Camera-type eye (tissue), 1 donor: ENCODE measurements at places on chromosomes 7 and 10. TPM values are rescaled to one million over a fixed set of nuclear protein-coding genes. Genes with fewer than 3 reads are reported as not detected.

Gene TFPI2
- total RNA-seq, result 57.5 TPM

Gene FGFBP3
- total RNA-seq, result 15.3 TPM

Gene GPNMB
- total RNA-seq, result 110 TPM

Gene CALML5
- 3.3 TPM for total RNA-seq

Gene FFAR4
- not detected for total RNA-seq

Gene MYH16
- not detected for total RNA-seq

Gene CHCHD3
- total RNA-seq, result 78.0 TPM

Gene VWDE
- 1.4 TPM for total RNA-seq

Gene RAMP3
- total RNA-seq, result 18.1 TPM

Gene ASZ1
- total RNA-seq, result not detected

Gene BBIP1
- 50.7 TPM for total RNA-seq

Gene AQP1
- total RNA-seq, result 75.8 TPM

Gene RBP4
- total RNA-seq, result 7.0 TPM

Gene CUBN
- 14.3 TPM for total RNA-seq

Gene FAM25G
- not detected for total RNA-seq

Gene GSAP
- total RNA-seq, result 17.0 TPM

Gene AIFM2
- 3.6 TPM for total RNA-seq

Gene EPO
- total RNA-seq, result not detected

Gene OR2A7
- 5.7 TPM for total RNA-seq

Gene FAM25A
- total RNA-seq, result not detected

Gene AASS
- total RNA-seq, result 53.1 TPM

Gene FAM221A
- total RNA-seq, result 21.3 TPM

Gene IDI2
- total RNA-seq, result not detected

Gene CPN1
- total RNA-seq, result not detected

Gene GLRX3
- total RNA-seq, result 50.9 TPM

Gene GFRA1
- total RNA-seq, result 62.2 TPM

Gene KLLN
- 0.55 TPM for total RNA-seq

Gene EDRF1
- total RNA-seq, result 50.4 TPM

Gene IQCE
- 22.2 TPM for total RNA-seq

Gene ADAMTS14
- 5.2 TPM for total RNA-seq

Gene SPDYE6
- not detected for total RNA-seq

Gene PON3
- 1.4 TPM for total RNA-seq

Gene SPDYE3
- total RNA-seq, result not detected
